ENCODE measurements at places on chromosomes 1 and 21.
A peak's percentile ranks its signal among the peaks of the same experiment; 100 is the strongest.

GRCh38 chr1:186057086-186057485, 318.0 kb downstream of the TPR start:
- DNase-seq: no peak

- DNase-seq: no peak
These were observed 584.8 kb downstream of the PLA2G4A start for GRCh38 chr1:187413405-187414169.

DNA sequence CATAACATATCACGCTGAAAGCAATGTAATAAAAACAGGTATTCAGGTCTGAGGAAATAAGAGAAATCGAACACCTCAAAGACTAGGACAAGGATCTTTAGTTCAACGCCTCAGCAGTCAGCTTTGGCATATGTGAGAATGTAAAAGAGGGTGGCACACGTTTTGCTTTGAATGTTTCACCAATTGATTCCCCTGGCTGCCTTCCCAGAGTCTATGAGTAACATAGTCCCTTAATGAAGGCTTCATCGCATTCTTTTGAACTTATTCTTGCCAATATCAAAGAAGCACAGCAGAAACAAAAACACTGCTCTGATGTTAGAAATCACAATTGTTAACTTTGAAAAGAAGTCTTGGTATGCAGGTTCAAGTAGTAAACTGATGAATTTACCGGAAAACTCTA, 764.8 kb downstream of the ADGRL2 start:
- DNase-seq: no peak

GRCh38 chr1:246923482-246923881, 8.3 kb downstream of the AHCTF1 start:
- DNase-seq: no peak

DNA sequence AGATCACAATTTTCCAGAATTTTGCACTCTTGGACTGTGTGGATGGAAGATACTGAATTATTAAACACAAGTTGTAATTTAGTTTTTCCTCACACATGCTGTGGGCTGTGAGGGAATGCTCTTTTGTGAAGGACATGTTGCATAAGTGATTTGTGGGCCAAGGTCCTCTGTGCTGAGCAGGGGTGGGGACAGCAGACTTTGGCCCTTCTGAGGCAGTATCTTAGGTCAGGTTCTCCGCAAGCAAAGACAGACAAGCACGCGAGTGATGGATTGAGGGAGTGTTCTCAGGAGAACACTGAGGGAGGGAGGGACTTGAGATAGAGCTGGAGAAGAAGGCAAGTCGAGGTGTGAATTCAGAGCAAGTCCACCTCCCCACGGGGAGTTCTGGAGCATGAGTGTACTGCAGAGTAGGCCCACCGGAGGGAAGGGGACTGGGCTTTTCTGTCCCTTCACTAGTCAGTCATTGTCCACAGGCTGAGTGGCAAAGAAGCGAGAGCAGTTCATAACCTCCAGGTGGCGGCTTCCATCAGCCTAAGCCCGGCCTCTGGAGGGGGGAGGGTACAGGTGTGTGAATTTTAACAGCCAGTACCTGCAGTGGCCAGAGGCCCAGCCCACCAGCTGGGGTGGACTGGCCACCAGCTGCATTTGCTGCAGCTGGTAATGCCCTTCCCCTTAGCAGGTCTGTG, 19.1 kb upstream of the CD101 start:
- DNase-seq: peak; percentile 11

DNA sequence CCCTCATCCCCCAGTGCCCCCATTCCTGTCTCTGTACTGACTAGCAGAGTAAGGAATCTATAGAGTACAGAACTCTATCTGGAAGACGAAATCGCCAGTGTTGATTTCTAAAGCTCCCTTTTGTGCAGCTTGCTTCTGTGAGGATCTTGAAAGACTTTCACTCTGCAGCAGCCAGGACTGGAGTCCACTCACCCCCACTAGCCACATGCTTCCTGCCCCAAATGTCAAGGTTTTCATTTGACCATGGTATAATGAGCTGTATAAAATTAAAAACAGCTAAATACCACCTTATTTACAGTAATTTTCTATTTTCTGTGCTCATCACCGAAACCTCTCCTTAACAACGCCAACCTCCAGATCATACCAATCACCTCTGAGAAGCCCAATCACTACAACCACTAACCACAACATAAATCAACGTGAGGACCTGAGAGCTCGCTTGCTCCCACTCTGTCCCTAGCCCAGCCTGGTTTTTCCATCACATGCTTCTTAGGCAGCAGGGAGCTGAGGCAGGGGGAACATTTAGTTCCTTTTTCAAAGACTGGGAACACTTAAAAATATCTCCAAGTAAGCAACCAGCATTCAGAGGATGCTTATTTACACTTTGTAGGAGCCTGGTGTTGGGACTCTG, 56.1 kb upstream of the IRF2BP2 start:
- DNase-seq: no peak

GRCh38 chr1:21320410-21321108, 30.3 kb upstream of the ECE1 start:
- DNase-seq: no peak

- DNase-seq: no peak
These were observed 57.5 kb upstream of the PRDM2 start for GRCh38 chr1:13642306-13643004.

GRCh38 chr1:26767714-26768113, 20.0 kb upstream of the PIGV start:
- DNase-seq: no peak

- no peak for DNase-seq
These were observed 11.0 kb downstream of the HYI start for GRCh38 chr1:43442756-43443155.

- DNase-seq: no peak
These were observed 86.4 kb downstream of the LAMC2 start for GRCh38 chr1:183272390-183272848.

GRCh38 chr1:39322431-39322830, 117.9 kb downstream of the MACF1 start:
- no peak for DNase-seq

- no peak for DNase-seq
These were observed 78.7 kb downstream of the RGL1 start for GRCh38 chr1:183883623-183884022.

GRCh38 chr21:45296638-45297037, 8.9 kb upstream of the POFUT2 start:
- no peak for DNase-seq

- no peak for DNase-seq
These were observed 76.9 kb upstream of the HAO2 start for GRCh38 chr1:119291611-119292206.

DNA sequence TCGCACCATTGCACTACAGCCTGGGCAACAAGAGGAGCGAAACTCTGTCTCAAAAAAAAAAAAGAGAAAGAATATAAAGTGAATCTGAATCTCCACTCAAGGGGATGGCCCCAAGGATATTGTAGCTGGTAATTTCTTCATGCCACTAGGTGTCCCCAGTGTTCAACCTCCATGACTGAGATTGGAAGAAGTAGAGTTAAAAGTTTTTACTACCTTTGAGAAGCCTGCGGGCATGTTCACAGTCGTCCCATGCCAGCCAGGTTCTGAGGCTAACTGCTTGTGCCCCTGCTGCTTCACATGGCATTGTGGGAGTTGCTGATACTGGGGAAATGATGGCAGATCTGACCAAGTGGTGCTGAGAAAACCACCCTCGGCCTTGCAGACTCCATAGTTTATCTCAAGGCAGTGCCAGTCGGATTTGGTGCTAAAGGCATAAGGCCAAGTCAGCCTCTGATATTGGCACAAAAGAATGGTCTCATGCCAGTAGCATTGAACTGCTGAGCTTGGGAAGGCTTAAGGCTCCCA, 10.8 kb upstream of the SHISA4 start:
- DNase-seq: no peak

DNA sequence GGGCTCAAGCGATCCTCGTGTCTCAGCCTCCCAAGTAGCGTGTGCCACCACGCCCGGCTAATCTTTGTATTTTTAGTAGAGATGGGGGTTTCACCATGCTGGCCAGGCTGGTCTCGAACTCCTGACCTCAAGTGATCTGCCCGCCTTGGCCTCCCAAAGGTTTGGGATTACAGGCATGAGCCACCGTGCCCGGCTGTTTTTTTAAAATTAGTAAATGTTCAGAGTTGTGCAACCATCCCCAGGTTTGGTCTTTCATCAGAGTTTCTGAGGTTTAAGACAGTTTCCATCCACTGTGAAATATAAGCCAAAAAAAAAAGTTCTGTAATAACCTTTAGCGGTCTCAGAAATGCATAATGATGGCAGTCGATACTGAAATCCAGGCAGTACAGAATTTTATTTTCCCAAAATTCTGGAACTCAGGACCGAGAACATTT, 550 bp upstream of the SYT11 start:
- no peak for DNase-seq

DNA sequence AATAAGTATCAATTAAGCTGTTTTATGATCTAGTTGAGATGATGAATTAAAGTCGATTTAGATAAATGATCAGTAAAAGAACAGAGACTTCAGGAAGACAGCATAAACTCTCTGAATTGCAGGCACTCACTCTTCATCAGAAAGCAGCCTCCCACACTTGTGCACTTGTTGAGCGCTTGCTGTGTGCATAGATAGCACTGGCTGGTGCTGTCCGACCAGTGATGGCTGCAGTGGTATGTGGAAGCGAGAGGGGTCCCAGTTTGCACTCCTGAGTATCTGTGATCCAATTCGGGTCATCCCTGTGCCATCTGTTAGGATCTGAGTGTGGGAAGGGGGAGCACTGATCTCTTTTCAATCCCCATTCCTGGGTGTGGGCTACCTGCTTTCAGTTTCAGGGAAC, 137.8 kb downstream of the CAMTA1 start:
- no peak for DNase-seq
